ENCODE measurements at places on chromosomes 11 and 22.

- DNase-seq, result no peak
These were observed 57.8 kb upstream of the RCN1 start for GRCh38 chr11:32033067-32033466.

DNA sequence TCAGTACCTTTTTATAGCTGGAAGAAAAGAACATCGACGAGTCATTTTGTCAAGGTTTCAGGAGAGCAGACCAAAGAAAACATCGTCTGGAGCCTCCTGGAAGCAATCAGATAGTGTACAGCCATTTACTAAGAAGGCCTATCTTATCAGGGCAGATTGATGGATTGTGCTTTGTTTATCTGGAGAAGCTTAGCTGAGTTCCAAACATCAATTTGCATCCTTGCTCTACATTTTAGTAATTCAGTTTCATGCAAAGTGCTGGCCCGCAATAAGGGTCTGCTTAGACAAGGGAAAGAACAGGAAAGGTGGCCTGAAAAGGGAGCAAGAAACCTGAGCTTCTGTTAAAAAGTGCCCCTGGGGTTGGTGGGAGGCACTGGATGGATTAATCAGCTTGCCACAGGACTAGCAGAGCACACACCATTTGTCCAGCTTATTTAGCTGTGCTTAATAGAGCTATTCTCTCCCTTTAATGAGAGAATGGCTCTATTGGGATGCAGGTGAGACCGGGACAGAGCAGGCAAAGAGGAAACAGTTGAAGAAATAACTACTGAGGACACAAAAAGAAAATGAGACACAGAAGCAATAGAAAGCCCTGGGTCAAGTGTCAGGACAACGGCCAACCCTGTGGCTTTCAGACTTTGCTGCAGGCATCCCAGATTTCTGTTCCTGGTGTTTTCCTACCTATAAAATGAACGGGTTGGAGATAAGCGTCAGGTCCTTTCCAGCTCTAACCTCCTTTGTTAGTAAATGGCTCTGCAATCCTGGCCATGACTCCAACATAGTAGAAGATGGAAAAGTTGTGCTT lies 122.1 kb upstream of the TTC12 start:
- no peak for DNase-seq

DNA sequence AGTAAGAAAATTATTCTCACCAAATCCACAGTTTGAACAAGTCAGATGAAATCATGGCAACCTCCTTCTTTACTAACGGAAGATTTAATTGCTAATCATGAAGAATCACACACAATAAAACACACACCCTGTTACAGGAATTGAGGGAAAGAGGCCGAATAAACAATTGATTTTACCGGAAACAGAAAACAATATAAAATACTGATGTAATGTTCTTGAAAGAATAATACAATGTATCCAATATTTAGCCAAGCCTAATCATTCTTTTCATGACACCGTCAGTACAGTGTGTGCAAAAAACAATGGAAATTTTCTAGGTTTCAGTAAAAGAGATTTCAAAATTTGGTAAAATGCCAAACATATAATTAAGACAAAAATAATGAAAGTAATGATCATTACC lies 23.4 kb downstream of the ASRGL1 start:
- no peak for DNase-seq

DNA sequence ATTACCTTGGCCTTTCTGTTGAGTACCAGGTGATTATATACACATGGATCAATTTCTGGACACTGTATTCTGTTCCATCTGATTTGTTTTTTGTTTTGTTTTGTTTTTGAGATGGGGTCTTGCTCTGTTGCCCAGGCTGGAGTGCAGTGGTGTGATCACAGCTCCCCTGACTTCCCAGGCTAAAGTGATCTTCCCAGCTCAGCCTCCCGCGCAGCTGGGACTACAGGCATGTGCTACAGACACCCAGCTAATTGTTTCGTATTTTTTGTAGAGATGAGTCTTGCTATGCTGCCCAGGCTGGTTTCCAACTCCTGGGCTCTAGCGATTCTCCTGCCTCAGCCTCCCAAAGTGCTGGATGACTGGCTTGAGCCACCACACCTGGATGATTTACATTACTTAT lies 19.0 kb downstream of the TCIRG1 start:
- no peak for DNase-seq

DNA sequence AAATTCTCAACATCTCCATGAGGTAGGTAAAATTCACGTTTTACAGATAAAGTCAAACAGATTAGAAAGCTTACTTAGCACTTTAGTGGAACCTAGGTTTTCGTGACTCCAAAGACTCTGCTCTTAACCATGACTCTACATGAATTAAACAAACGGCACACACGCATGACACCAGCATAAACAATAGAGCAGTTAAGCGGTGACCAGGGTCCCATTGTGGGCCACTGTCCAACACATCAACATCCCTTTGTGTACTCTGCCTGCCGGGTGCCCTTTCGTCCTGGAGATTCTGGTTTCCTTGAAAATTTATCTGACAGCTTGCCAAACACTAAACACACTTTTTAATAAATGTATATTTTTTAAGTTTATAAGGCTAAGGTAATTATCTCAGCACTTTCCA lies 941.7 kb downstream of the OPCML start:
- peak; percentile 33 for DNase-seq

- DNase-seq, result peak; percentile 32
These were observed 9.3 kb upstream of the CEP295 start for GRCh38 chr11:93652161-93652597.

- DNase-seq, result no peak
These were observed 38.8 kb downstream of the DKK3 start for GRCh38 chr11:11969380-11970215.

GRCh38 chr11:66386171-66387069 lies 14.9 kb upstream of the SLC29A2 start:
- DNase-seq, result peak; percentile 53

DNA sequence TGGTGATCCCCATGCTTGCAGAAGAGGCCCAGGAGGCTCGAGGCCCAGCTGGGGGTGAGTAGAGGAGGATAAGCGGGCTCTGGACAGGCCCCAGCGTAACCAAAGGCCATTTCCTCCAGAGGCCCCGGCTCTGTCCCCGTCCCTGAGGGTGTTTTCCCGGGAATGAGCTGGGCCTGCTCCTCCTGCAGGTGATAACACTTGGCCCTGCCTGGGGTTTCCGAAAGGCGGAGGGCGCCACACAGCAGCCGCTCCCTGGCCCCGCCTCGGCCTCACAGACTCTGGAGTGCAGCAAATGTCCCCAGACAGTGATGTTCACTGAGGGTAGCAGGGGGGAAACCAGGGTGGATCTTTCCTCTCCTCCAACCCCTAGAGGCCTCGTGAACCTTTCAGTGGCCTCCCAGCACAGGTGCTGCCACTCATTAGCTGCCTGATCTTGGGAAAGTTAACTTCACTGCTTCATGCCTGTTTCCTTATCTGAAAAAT lies 10.5 kb upstream of the MGAT3 start:
- no peak for DNase-seq
